Thoracic aorta (tissue), 2 donors: ENCODE measurements at places on chromosomes 16 and 17.

DNA sequence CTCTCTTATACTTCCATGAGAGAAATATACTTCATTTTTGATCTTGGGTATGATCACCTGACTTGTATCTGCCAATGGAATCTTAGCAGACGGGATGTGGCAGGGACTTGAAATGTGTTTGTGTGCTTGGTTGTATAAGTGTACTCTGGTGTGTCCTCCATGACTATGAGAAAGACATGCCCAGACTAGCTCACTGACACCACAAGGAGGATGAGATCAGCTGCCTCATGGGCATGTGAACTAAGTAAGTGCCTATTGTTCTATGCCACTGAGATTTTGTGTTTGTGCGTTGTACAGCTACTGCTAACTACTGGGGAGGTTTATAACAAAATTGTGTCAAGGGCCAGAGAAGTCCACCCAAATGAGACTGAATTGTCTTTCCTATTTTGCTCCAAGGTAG is 402.2 kb upstream of the SALL1 start:
- no peak overlapping the region for H3K4me3 ChIP-seq
- no peaks in the 10 kb centered on the region for H3K4me1 ChIP-seq
- no peak overlapping the region for H3K27ac ChIP-seq

DNA sequence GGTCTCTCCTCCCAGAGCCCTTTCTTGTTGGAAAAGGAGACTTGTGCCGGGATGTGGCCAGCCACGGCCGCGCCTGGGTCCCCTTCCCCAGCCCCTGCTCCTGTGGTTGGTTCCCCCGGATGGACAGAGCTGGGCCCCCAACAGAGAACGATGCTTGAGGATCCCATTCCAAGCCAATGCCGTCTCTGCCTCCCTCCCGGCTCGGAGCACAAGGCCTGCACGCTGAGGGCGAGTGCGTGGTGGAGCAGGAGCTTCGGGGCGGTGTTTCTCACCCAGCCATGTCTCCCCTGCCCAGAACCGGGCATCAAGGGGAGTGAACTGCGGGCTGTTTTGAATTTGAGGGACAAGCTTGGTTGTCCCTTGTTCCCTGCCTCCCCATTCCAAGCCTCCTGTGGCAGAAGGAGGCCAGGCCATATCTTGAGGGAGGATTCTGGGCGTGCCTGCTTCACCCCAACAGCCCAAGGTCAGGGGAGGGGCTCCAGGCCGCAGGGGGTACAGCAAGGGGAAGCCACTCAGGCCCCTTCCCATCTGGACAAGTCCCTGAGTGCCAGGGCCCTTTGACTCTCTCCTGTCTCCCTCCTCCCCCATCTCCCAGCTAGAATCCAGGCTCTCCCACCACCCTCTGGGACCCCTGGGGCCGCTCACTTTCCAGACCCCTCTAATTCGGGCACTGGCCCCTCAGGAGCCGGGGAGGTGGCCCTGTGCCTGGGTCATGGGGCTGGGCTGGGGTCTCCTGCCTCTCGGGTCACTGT is 43.6 kb downstream of the SOCS3 start:
- peak overlapping the region; percentile 85 for H3K27ac ChIP-seq
- no peak for DNase-seq
- peak overlapping the region; percentile 56 for H3K4me3 ChIP-seq
- no peaks in the 10 kb centered on the region for H3K36me3 ChIP-seq
- no peaks in the 10 kb centered on the region for H3K27me3 ChIP-seq

DNA sequence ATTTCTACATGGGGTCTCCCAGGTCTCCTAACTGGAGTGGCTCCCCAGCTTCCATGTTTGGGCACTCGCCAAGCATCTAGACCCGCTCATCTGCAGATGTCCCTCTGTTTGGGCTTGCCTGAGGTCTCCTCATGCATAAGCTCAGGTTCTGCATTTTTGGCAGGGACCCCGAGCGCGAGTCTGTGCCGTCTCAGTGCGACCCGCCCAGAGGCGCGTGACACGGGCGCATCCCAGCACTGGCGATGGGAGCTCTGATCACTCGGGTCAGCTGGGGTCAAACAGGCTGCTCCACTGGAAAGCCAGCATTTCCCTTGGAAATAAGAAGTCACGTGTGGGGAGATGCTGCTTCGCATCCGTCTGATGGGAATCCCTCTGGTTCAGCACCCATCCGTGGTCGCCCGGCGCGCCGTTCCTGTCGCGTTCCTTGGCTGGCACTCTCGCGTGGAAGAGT is 56.9 kb upstream of the FASN start:
- H3K4me1 ChIP-seq: no peaks in the 10 kb centered on the region
- no peaks in the 10 kb centered on the region for H3K36me3 ChIP-seq
- DNase-seq: no peak
- H3K4me3 ChIP-seq: no peak overlapping the region
- H3K27me3 ChIP-seq: no peaks in the 10 kb centered on the region
- no peak overlapping the region for H3K27ac ChIP-seq

GRCh38 chr17:10875984-10876555 is 38.2 kb upstream of the PIRT start:
- H3K4me1 ChIP-seq: no peaks in the 10 kb centered on the region
- no peaks in the 10 kb centered on the region for H3K27me3 ChIP-seq
- H3K27ac ChIP-seq: no peak overlapping the region
- no peak overlapping the region for H3K4me3 ChIP-seq

DNA sequence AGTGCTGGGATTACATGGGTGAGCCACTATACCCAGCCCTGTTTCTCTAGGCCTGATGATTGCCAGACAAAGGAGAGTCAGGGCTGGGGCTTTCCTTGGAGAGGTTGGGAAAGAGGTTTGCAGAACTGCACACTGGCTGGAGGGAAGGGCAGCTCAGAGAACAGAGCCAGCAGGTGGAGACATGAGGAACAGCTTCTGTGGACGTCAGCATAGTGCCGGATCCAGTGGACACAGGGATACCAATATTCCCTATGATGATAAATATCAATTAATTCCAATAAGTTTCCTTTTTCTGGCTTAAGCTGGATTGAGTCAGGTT is 43.2 kb upstream of the SCNN1B start:
- no peaks in the 10 kb centered on the region for H3K27me3 ChIP-seq
- H3K4me3 ChIP-seq: no peak overlapping the region
- DNase-seq: no peak
- H3K36me3 ChIP-seq: no peaks in the 10 kb centered on the region

GRCh38 chr16:86142801-86143236 is 243.9 kb downstream of the IRF8 start:
- no peak overlapping the region for H3K27ac ChIP-seq
- DNase-seq: no peak
- no peaks in the 10 kb centered on the region for H3K27me3 ChIP-seq
- H3K4me1 ChIP-seq: no peaks in the 10 kb centered on the region
- no peaks in the 10 kb centered on the region for H3K36me3 ChIP-seq

- H3K27me3 ChIP-seq: no peaks in the 10 kb centered on the region
- no peak overlapping the region for H3K4me3 ChIP-seq
- H3K27ac ChIP-seq: no peak overlapping the region
- no peaks in the 10 kb centered on the region for H3K4me1 ChIP-seq
- no peaks in the 10 kb centered on the region for H3K36me3 ChIP-seq
These were observed 22.5 kb downstream of the DNAI2 start for GRCh38 chr17:74296548-74296936.

- no peaks in the 10 kb centered on the region for H3K36me3 ChIP-seq
- DNase-seq: no peak
- no peak overlapping the region for H3K4me3 ChIP-seq
- H3K27ac ChIP-seq: no peak overlapping the region
- H3K27me3 ChIP-seq: no peaks in the 10 kb centered on the region
- H3K4me1 ChIP-seq: peaks cover 16% of the 10 kb centered on the region
These were observed 62.5 kb downstream of the LITAF start for GRCh38 chr16:11524098-11524760.

DNA sequence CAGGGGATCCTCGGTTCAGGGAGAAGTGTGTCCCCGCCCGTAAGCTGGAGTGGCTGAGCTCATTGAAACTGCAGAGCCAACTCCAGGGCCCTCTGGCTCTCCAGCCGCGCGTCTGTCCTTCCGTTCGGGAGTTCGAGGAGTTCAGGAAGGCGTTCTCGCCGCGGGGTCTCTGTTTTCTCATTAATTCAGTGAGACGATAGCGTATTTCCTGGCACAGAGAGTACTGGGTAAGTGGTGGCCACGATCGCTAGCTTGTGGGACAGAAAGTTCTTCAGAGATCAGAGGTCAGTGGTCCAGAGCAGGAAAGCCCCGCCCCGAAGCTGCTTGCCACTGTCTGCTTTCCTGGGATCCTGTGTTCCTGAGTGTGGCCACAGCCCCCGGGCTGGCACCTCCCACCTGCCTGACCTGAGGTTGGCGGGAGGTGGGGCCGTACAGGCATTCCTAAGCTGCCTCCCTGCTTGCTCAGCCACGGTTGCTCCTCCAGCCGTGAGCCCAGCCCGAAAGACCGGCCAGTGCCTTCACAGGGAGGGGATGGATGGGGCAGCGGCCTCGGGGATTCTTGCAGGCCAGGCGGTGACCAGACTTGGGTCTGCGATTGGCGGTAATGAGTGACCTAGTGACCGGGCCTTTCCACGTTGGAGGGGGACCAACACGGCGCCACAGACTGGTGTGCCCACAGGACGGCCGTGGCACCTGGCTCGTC is 8.9 kb downstream of the BAIAP2 start:
- H3K27me3 ChIP-seq: no peaks in the 10 kb centered on the region
- no peak for DNase-seq
- no peak overlapping the region for H3K4me3 ChIP-seq
- H3K4me1 ChIP-seq: peaks cover 8% of the 10 kb centered on the region
- H3K27ac ChIP-seq: no peak overlapping the region

GRCh38 chr17:8913879-8914278 is 46.4 kb upstream of the PIK3R6 start:
- no peak for DNase-seq
- H3K27ac ChIP-seq: no peak overlapping the region
- H3K27me3 ChIP-seq: no peaks in the 10 kb centered on the region
- H3K36me3 ChIP-seq: no peaks in the 10 kb centered on the region
- no peaks in the 10 kb centered on the region for H3K4me1 ChIP-seq
- no peak overlapping the region for H3K4me3 ChIP-seq

GRCh38 chr16:86818671-86819532 is 240.6 kb downstream of the FOXL1 start:
- peak overlapping the region; percentile 51 for H3K4me3 ChIP-seq
- peak overlapping the region; percentile 35 for H3K27ac ChIP-seq
- peaks cover 17% of the 10 kb centered on the region for H3K4me1 ChIP-seq

DNA sequence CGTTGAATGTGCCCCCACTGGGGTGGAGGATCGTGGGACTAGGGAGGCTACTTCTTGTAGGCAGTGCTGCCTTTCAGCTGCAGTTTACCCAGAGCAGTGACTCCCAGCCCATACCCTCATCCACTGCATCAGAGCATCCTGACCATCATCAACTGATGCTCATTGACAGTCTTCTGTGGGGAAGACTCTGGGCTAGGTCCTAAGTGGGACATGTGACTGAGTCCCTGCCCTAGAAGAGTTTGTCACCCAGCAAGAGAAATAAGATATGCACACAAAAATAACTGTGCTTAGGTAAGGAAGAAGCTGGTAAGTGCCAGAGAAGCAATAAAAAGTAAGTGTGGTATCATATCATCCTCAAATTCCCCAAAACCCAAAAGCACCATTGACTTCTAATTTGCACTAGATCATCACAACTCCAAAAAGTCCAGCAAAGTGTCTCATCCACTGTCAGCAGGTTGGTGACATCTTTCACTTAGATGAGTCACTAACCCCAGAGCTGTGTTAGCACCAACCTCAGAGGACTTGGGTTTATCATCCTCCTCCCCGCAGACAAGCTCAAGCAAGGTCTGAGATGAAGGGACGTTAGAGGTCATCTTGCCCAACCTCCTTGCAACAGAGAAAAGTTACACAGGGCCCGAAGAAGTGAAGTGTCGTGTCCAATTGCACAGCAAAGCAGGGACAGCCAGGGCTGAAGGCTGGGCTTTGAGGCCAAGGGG is 99.0 kb downstream of the CCDC182 start:
- no peak for DNase-seq
- H3K36me3 ChIP-seq: no peaks in the 10 kb centered on the region
- H3K4me1 ChIP-seq: no peaks in the 10 kb centered on the region
- no peaks in the 10 kb centered on the region for H3K27me3 ChIP-seq
- no peak overlapping the region for H3K27ac ChIP-seq

DNA sequence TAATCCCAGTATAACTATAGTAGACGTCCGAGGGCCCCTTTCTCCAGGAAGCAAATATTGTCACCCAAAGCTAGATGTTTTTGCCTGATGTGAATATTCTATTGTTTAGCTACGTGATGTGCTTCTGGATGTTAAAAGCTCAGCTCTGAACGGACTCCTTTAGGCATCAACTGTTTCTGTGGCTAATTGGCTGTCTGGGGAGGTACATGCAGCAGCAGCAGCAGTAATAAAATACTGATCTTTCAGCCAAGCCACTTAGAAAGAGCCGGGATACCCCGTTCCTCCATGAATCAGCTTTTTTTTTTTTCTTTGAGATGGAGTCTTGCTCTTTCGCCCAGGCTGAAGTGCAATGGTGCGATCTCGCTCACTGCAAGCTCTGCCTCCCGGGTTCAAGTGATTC is 43.0 kb downstream of the TRARG1 start:
- no peaks in the 10 kb centered on the region for H3K36me3 ChIP-seq
- no peaks in the 10 kb centered on the region for H3K27me3 ChIP-seq
- DNase-seq: no peak
- no peak overlapping the region for H3K27ac ChIP-seq
- no peak overlapping the region for H3K4me3 ChIP-seq

GRCh38 chr16:88701581-88702370 is 4.4 kb downstream of the RNF166 start:
- H3K36me3 ChIP-seq: peaks cover 14% of the 10 kb centered on the region
- H3K27ac ChIP-seq: no peak overlapping the region
- no peak for DNase-seq
- peak overlapping the region; percentile 39 for H3K4me3 ChIP-seq
- peaks cover 17% of the 10 kb centered on the region for H3K4me1 ChIP-seq
- H3K27me3 ChIP-seq: no peaks in the 10 kb centered on the region

GRCh38 chr16:5041600-5042133 is 7.9 kb upstream of the NAGPA start:
- H3K27ac ChIP-seq: no peak overlapping the region
- H3K4me1 ChIP-seq: no peaks in the 10 kb centered on the region
- no peaks in the 10 kb centered on the region for H3K36me3 ChIP-seq
- H3K27me3 ChIP-seq: no peaks in the 10 kb centered on the region
- H3K4me3 ChIP-seq: no peak overlapping the region

- DNase-seq: no peak
- peaks cover 13% of the 10 kb centered on the region for H3K4me1 ChIP-seq
- H3K27me3 ChIP-seq: no peaks in the 10 kb centered on the region
- H3K4me3 ChIP-seq: no peak overlapping the region
- peaks cover 6% of the 10 kb centered on the region for H3K36me3 ChIP-seq
These were observed 18.1 kb downstream of the ENDOV start for GRCh38 chr17:80432961-80433550.

GRCh38 chr17:7468804-7469389 is 10.5 kb downstream of the ZBTB4 start:
- H3K4me3 ChIP-seq: no peak overlapping the region
- peaks cover 8% of the 10 kb centered on the region for H3K4me1 ChIP-seq
- no peak for DNase-seq
- H3K36me3 ChIP-seq: peaks cover 9% of the 10 kb centered on the region
- no peak overlapping the region for H3K27ac ChIP-seq
- no peaks in the 10 kb centered on the region for H3K27me3 ChIP-seq

- H3K27ac ChIP-seq: no peak overlapping the region
- H3K4me1 ChIP-seq: peaks cover 17% of the 10 kb centered on the region
- DNase-seq: no peak
- no peaks in the 10 kb centered on the region for H3K27me3 ChIP-seq
These were observed 41.3 kb downstream of the ERCC4 start for GRCh38 chr16:13961099-13961811.

- H3K36me3 ChIP-seq: no peaks in the 10 kb centered on the region
- no peak overlapping the region for H3K4me3 ChIP-seq
- H3K4me1 ChIP-seq: no peaks in the 10 kb centered on the region
- DNase-seq: no peak
- no peak overlapping the region for H3K27ac ChIP-seq
These were observed 119.7 kb upstream of the MYOCD start for GRCh38 chr17:12545877-12546513.
